Activated CD4-positive, alpha-beta T cell treated with anti-CD3 and anti-CD28 coated beads, Interleukin-2, amount 10 ng/mL, durations not matched to agents 7 days and 5 days (primary cell): ENCODE measurements at places on chromosomes 7 and 10. TPM values are rescaled to one million over a fixed set of nuclear protein-coding genes. Genes with fewer than 3 reads are reported as not detected.
A peak's percentile ranks its signal among the peaks of the same experiment; 100 is the strongest.

The EPO gene
- total RNA-seq, result not detected

GRCh38 chr7:134852625-134853024 lies 73.2 kb downstream of the CALD1 start:
- H3K36me3 ChIP-seq, result peaks cover 26% of the 10 kb centered on the region
- peaks cover 44% of the 10 kb centered on the region for H3K4me1 ChIP-seq
- no peak for DNase-seq
- no peak overlapping the region for H3K27ac ChIP-seq
- H3K4me3 ChIP-seq, result no peak overlapping the region

DNA sequence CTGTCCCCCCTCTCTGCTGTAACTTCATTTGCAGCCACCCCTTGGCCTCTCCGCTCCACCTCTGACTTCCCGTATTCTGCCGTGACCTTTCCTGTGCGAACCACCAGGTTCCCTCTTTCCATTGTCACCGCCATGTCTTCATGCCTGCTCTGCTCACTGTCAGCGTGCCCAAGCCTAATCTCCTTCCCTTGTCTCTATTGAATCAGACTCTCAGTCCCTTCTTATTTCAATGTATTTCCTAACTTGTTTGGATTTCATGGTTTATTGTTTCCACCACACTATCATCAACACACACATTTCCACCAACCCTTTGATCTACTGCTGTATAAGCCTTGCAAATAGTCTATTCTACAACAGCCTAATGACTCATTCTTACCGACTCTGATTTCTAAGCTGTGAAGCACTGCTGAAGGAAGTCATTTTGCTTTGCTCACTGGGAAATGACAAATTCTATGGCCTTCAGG lies 30.0 kb upstream of the INHBA start:
- H3K27ac ChIP-seq, result no peak overlapping the region
- peaks cover 21% of the 10 kb centered on the region for H3K27me3 ChIP-seq
- H3K4me1 ChIP-seq, result peaks cover 7% of the 10 kb centered on the region
- no peaks in the 10 kb centered on the region for H3K36me3 ChIP-seq
- no peak overlapping the region for H3K4me3 ChIP-seq

The IQUB gene
- total RNA-seq, result not detected

DNA sequence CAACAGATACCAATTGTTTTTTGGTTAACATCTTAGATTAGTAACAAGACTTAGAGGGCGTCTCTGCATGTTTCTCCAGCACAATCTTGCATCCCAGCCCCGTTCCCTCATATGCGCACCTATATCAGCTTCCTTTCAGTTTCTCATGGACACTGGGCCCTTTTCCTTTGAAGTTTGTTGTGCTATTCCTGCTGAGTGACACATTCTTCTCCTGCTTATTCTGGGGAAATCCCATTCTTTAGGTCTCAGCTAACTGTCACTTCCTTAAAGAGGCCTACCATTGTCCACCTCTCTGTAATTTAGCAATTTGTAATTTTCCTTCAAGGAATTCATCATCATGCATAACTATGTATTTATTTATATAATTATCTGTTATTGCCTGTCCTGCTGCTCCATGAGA lies 110.3 kb upstream of the STEAP1B start:
- H3K27me3 ChIP-seq, result peaks cover 34% of the 10 kb centered on the region
- no peak overlapping the region for H3K27ac ChIP-seq
- H3K36me3 ChIP-seq, result peaks cover 2% of the 10 kb centered on the region
- H3K4me1 ChIP-seq, result no peaks in the 10 kb centered on the region
- no peak for DNase-seq
- no peak overlapping the region for H3K4me3 ChIP-seq

DNA sequence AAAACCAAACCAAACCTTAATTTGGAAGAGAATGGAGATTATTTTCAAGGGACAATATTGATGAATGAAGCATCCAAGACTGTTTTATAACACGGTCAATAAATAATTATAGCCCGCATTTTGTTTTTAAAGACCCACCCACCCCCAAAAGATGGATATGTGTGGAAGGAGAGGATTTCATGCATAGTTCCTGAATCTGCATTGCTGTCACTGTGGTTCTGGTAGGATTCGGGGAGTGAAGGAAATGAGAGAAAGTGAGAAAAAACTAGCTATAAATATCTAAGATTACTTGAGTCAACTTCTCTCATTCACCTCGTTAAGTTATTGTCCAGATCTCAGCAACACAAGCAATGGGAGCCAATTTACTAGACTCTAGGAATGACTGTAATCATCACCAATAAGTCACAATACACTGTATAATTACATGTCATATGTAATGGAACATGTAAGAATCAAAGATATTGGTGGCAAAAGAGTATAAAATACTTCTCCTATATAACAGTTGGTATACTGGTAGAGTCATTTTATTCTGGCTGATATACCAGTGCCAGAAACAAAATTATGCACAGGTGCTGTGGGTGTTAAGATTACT lies 30.2 kb downstream of the NAMPT start:
- peaks cover 66% of the 10 kb centered on the region for H3K36me3 ChIP-seq
- H3K4me3 ChIP-seq, result no peak overlapping the region
- DNase-seq, result no peak

- DNase-seq, result no peak
- H3K27me3 ChIP-seq, result no peaks in the 10 kb centered on the region
- no peaks in the 10 kb centered on the region for H3K4me1 ChIP-seq
- H3K36me3 ChIP-seq, result peaks cover 23% of the 10 kb centered on the region
These were observed 259.1 kb downstream of the PTPRN2 start for GRCh38 chr7:158328376-158329013.

DNA sequence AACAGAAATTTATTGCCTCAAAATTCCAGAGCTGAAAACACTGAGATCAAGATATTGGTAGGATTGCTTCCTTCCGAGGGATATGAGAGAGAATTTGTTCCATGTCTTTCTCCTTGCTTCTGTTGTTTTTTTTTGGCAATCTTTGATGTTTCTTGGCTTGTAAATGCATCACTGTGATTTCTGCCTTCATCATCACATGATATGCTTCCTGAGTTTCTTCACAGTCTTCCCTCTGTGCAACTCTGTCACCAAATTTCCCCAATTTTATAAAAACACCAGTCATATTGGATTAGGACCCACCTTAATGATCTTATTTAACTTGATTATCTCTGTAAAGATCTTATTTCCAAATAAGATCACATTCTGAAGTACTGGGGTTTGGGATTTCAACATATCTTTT lies 14.7 kb downstream of the TMEM236 start:
- no peak overlapping the region for H3K27ac ChIP-seq
- H3K4me3 ChIP-seq, result no peak overlapping the region
- H3K36me3 ChIP-seq, result no peaks in the 10 kb centered on the region
- peaks cover 5% of the 10 kb centered on the region for H3K27me3 ChIP-seq
- no peak for DNase-seq

The CALD1 gene
- 0.17 TPM for total RNA-seq

- H3K27me3 ChIP-seq, result no peaks in the 10 kb centered on the region
- DNase-seq, result no peak
- H3K27ac ChIP-seq, result peak overlapping the region; percentile 72
These were observed 40.7 kb upstream of the AP5Z1 start for GRCh38 chr7:4734587-4735345.

The FEZF1 gene
- not detected for total RNA-seq

GRCh38 chr7:47775238-47775637 lies 173.0 kb downstream of the PKD1L1 start:
- DNase-seq, result no peak
- H3K4me3 ChIP-seq, result no peak overlapping the region
- H3K36me3 ChIP-seq, result no peaks in the 10 kb centered on the region
- no peaks in the 10 kb centered on the region for H3K4me1 ChIP-seq

GRCh38 chr10:99975942-99976809 lies 33.6 kb downstream of the DNMBP start:
- no peaks in the 10 kb centered on the region for H3K36me3 ChIP-seq
- H3K4me3 ChIP-seq, result no peak overlapping the region
- no peak overlapping the region for H3K27ac ChIP-seq

DNA sequence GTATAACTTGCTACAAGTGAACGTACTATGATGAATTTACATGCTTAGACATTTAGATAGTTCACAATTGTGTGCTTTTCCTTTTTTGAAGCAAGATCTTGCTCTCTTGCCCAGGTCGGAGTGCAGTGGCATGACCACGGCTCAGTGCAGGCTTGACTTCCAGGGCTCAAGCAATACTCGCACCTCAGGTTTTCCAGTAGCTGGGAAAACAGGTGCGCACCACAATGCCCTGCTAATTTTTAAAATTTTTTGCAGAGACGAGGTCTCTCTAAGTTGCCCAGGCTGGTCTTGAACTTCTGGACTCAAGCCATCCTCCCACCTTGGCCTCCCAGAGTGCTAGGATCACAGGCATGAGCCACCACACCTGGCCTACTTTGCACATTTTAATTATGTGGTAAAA lies 1.8 kb downstream of the GPR15LG start:
- DNase-seq, result no peak
- no peak overlapping the region for H3K4me3 ChIP-seq
- no peaks in the 10 kb centered on the region for H3K27me3 ChIP-seq
- H3K27ac ChIP-seq, result no peak overlapping the region
- H3K36me3 ChIP-seq, result no peaks in the 10 kb centered on the region

DNA sequence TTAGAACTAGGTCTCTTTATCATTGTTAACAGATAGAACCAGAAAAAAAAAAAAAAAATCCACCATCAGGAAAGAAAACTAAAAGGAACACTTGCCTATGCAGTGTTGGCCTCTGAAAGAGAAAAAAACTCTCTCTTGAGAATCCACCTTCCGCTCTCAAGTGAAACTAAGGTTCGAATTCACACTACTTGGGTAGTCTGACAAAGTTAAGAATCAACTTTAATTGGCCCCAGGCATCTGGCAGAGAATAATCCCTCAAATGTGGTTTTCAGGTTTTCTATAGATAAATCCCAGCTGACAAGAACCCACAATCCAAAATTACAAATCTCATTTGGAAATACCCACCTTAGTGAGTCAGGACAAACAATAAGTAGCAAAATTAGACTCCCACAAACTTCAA lies 199.7 kb upstream of the LRRN3 start:
- peaks cover 12% of the 10 kb centered on the region for H3K36me3 ChIP-seq
- no peak for DNase-seq
- no peaks in the 10 kb centered on the region for H3K27me3 ChIP-seq
- H3K27ac ChIP-seq, result no peak overlapping the region
- no peaks in the 10 kb centered on the region for H3K4me1 ChIP-seq

The CEP55 gene
- 92.3 TPM for total RNA-seq

DNA sequence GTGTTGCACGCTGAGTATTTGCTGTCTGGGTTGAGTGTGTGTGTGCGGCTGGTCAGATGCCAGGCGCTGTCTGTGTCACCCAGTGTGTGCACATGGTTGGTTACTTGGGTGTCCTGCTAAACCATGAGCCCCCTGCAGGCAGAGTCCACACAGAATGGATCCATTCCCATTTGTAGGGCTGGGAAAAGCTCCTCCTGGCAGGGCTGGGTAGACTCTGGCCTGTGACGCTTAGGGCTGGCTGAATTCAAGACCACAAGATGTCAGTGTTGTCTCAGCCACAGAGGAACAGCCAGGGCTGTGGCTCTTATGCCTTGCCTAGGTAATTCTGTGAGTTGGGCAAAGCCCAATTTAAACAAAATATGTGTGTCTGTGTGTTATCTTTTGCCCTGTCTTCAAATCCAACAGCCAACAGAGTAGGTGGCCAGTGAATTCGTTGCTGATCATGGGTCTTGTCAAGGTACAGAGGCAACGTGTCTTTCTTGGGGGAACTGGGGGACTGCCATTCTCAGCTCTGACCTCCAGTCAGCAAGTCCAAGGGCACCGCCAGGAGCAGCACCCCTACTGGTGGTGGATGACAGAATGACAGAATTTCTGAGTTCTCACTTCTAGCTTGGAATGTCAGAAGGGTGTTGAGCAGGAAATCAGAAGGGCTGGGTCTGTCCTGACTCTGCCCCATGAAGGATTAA lies 285.1 kb downstream of the CCSER2 start:
- H3K27ac ChIP-seq, result no peak overlapping the region
- peaks cover 16% of the 10 kb centered on the region for H3K27me3 ChIP-seq
- no peak overlapping the region for H3K4me3 ChIP-seq
- peaks cover 3% of the 10 kb centered on the region for H3K4me1 ChIP-seq
- no peaks in the 10 kb centered on the region for H3K36me3 ChIP-seq
- DNase-seq, result no peak

The PDE6C gene
- not detected for total RNA-seq

DNA sequence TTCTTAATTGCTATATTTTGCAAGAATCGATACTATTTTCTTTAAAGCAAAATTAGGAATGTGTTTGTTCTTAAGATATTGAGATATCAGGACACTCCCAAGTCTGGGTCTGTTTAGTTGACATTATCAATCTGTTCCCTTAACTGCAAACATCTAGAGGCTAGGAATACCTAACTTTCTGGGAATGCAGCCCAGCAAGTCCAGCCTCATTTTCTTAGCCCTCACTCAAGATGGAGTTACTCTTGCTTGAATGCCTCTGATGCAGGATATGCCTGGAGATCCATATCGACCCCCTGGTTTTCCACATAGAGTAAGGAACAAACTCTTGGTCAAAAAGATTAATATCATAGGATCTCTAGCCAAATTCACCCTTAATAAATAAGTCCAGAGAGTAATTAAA lies 305.3 kb upstream of the COBL start:
- no peak overlapping the region for H3K27ac ChIP-seq
- H3K27me3 ChIP-seq, result no peaks in the 10 kb centered on the region
- H3K36me3 ChIP-seq, result no peaks in the 10 kb centered on the region
- H3K4me1 ChIP-seq, result no peaks in the 10 kb centered on the region
